ENCODE measurements at places on chromosomes 7 and 10. TPM values are rescaled to one million over a fixed set of nuclear protein-coding genes. Genes with fewer than 3 reads are reported as not detected.

The MRC1 gene
- 0.18 TPM for total RNA-seq

The PAPSS2 gene
- 0.13 TPM for total RNA-seq

The SFTPD gene
- total RNA-seq: 0.56 TPM

The PGAM2 gene
- total RNA-seq: 1.9 TPM

DNA sequence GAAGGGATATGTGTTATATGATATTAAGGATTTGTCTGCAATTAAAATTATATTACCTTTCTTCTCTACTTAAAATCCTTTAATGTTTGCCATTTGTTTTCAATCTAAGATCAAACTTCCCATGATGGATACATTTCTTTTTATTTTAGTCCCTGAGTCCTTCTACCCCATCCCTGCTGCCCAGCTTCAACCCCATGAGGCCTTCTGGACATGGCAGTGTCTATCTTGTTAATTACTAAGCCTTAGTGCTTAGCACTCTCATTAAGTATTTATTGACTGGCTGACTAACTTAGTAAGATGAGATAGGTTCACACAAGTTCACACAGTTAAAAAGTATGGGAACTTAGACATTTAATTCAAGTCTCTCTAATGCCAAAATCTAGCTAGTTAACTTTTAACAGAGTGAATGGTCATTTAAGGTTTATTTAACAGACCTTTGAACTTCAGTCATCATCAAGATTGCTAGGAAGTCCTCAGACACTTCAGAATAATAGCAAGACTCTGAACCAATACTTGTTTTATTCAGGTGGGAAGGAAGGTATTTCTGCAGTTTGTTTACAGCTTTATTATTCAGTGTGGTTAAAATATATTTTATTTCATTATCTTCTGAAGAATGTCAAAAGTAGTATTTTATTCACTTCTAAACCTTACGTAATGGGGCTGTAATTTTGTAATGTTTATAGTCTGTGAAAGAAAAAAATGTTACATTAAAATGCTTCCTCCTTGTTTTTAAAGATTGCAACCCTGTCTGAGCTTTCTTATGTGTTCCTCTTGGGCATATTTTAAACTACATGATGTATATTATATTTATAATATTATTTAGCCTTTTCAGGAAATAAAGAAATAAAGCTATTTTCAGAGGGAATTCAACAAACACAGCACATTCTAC is 848.9 kb downstream of the REEP3 start:
- H3K4me3 ChIP-seq: no peak overlapping the region
- H3K27me3 ChIP-seq: no peaks in the 10 kb centered on the region

GRCh38 chr10:65891073-65891981 is 1034.5 kb upstream of the LRRTM3 start:
- DNase-seq: no peak
- no peak overlapping the region for H3K27ac ChIP-seq
- H3K4me1 ChIP-seq: no peaks in the 10 kb centered on the region

GRCh38 chr10:61673360-61673759 is 10.6 kb downstream of the CABCOCO1 start:
- DNase-seq: no peak
- no peaks in the 10 kb centered on the region for H3K27me3 ChIP-seq
- H3K4me1 ChIP-seq: no peaks in the 10 kb centered on the region
- H3K36me3 ChIP-seq: no peaks in the 10 kb centered on the region

DNA sequence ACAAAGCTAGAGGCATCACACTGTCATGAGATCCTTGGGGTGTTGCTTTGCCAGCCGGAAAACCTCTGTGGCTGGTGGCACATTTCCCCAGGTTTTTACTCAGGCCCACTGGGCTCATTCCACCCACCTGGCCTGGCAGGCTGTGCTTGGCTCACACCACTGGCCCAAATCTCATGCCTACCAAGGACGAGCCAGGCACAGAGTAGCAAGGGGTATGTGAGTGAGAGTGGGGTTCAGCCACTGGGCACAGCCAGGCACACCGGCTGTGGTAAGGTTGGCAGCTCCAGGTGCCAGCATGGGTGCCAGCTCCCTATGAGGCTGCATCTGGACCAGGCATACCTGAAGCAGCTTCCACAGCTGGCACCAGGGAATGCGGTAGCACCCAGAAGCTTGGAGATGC is 21.4 kb downstream of the STEAP1 start:
- peaks cover 4% of the 10 kb centered on the region for H3K4me1 ChIP-seq
- no peak overlapping the region for H3K27ac ChIP-seq
- no peak for DNase-seq
- H3K4me3 ChIP-seq: no peak overlapping the region
- no peaks in the 10 kb centered on the region for H3K27me3 ChIP-seq

DNA sequence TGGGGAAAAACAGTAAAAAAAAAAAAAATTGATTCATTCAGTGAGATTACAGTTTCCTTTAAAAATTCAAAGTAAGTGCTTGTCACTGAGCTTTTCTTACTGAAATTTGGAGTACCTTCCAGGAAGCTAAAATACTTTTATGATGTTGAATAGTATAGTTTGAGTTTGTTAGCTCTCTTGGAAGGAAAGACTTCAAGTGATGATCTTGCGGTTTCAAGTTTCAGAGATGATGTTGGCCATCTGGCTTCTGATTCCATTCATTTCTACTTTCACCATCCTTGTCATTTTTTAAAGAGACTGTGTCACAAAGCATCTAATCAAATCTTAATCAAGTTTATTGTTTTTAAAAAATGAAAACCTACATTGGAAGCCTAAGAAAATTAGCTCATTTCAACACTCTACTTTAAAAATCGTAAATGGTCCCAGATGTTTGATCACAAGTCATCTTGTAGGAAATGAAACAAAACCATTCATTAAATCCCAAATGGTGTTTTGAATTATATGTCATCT is 4.9 kb upstream of the HERPUD2 start:
- no peak overlapping the region for H3K4me3 ChIP-seq
- no peaks in the 10 kb centered on the region for H3K27me3 ChIP-seq
- no peak for DNase-seq
- no peak overlapping the region for H3K27ac ChIP-seq
- no peaks in the 10 kb centered on the region for H3K36me3 ChIP-seq
- peaks cover 17% of the 10 kb centered on the region for H3K4me1 ChIP-seq

DNA sequence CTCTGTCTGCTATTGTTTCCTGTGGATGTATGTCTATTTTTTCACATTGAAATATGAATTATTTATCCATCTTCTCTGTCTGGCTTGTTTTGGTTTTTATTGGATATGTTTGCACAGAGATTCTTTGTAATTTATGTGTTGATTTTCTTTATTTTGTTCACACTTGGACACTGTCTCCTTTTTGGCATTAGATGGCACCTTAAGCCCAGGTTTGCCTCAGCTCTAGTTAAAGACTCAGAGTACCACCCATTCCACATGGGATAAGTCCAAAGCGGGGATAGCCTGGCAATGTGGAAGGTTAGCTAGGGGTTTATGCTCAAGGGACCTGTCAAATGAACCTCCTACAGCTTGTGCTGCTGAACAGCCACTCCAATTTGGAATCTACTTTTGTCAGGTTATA is 14.1 kb downstream of the FEZF1 start:
- no peak for DNase-seq
- H3K36me3 ChIP-seq: no peaks in the 10 kb centered on the region
- no peak overlapping the region for H3K4me3 ChIP-seq
- H3K27ac ChIP-seq: no peak overlapping the region

DNA sequence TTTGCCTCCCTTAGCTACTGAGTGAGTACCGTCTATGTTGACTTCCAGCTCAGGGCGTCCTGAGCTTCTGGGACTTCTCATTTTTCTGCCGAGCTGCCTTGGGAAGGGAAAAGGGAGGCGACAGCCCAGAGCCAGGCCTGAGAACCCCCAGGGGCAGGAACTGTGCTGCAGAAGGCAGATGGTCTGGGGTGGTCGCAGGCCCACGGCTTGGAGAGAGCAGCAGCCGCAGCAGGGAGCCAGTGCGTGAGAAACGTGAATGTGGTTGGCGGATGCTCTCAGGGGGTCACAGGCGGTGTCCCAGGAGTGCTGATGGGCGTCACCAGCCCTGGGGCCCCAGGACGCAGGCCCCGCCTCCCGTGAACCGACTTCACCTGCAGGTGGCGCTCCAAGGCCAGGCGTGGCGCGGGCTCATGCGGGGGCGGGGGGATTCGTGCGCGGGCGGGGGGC is 9.2 kb upstream of the PWWP2B start:
- H3K4me3 ChIP-seq: no peak overlapping the region
- no peaks in the 10 kb centered on the region for H3K27me3 ChIP-seq
- H3K4me1 ChIP-seq: peaks cover 14% of the 10 kb centered on the region

DNA sequence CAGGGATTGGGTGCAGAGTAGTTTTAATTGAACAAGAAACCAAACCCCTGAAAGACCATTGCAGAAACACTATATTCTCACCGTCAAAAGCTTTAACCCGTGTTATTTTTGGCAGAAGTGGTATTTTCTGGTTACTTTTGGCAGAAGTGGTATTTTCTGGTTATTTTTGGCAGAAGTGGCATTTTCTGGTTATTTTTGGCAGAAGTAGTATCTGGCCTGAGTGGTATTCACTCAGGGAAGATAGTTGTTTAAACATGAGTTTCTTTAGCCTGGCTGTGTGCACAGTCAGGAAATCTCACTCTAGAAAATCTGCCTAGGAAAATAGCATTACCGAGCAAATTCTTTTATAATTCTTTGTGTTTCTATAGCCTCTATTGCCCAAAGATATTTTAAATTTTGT is 322.7 kb downstream of the GFRA1 start:
- H3K36me3 ChIP-seq: no peaks in the 10 kb centered on the region
- H3K27me3 ChIP-seq: no peaks in the 10 kb centered on the region
- H3K4me1 ChIP-seq: no peaks in the 10 kb centered on the region
- no peak overlapping the region for H3K27ac ChIP-seq
- H3K4me3 ChIP-seq: no peak overlapping the region

GRCh38 chr7:111239437-111239836 is 148.5 kb downstream of the LRRN3 start:
- no peak for DNase-seq
- no peaks in the 10 kb centered on the region for H3K4me1 ChIP-seq
- no peak overlapping the region for H3K4me3 ChIP-seq
- H3K36me3 ChIP-seq: no peaks in the 10 kb centered on the region

DNA sequence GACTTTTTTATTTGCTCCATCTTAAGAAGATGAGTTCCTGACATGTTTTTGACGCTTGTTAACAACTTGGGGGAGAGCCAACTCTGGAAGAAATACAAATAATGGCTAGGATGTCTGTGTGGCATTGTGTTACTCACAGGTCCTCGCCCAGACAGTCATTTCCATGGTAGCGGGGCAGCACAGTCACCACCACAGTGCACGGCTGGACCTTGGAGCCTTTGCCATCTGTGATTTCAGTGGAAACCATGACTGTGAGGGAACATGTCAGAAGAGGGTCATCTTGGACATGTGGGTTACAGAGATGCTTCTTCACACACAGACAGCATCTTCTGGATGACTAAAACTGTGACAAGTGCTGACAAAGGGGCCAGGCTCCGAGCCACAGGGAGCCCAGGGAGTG is 74.5 kb downstream of the PKD1L1 start:
- H3K27me3 ChIP-seq: no peaks in the 10 kb centered on the region
- H3K27ac ChIP-seq: no peak overlapping the region
- no peak overlapping the region for H3K4me3 ChIP-seq
- H3K36me3 ChIP-seq: no peaks in the 10 kb centered on the region
- no peak for DNase-seq
- no peaks in the 10 kb centered on the region for H3K4me1 ChIP-seq

All from natural killer cell (primary cell).